ENCODE measurements at places on chromosomes 13 and 19. TPM values are rescaled to one million over a fixed set of nuclear protein-coding genes. Genes with fewer than 3 reads are reported as not detected.

Gene C19orf85
- not detected for total RNA-seq

Gene KLK2
- total RNA-seq = not detected

Gene PSG1
- total RNA-seq = not detected

Gene KMT5C
- 6.9 TPM for total RNA-seq

Gene ZNF433
- 4.0 TPM for total RNA-seq

Gene RNF225
- total RNA-seq = not detected

Gene OR7D2
- total RNA-seq = not detected

Gene MYO16
- total RNA-seq = 3.2 TPM

Gene ZIC5
- not detected for total RNA-seq

Data from left cardiac atrium (tissue), 4 donors.